ENCODE measurements at places on chromosomes 1 and 21. TPM values are rescaled to one million over a fixed set of nuclear protein-coding genes. Genes with fewer than 3 reads are reported as not detected.

LRRN2 gene
- not detected for total RNA-seq

CD52 gene
- total RNA-seq, result not detected

SLAMF9 gene
- not detected for total RNA-seq

ADGRL4 gene
- total RNA-seq, result 161 TPM

OR10Z1 gene
- not detected for total RNA-seq

CYP4Z1 gene
- total RNA-seq, result not detected

MIXL1 gene
- not detected for total RNA-seq

ST6GALNAC5 gene
- not detected for total RNA-seq

DSCAM gene
- not detected for total RNA-seq

NGF gene
- total RNA-seq, result not detected

NBPF10 gene
- 0.66 TPM for total RNA-seq

SH3GLB1 gene
- total RNA-seq, result 69.8 TPM

OR2AJ1 gene
- not detected for total RNA-seq

ACKR1 gene
- not detected for total RNA-seq

SHE gene
- total RNA-seq, result 60.6 TPM

MAEL gene
- not detected for total RNA-seq

CD1C gene
- not detected for total RNA-seq

CTNNBIP1 gene
- total RNA-seq, result 48.7 TPM

UBXN10 gene
- not detected for total RNA-seq

GADD45A gene
- total RNA-seq, result 28.9 TPM

FCGR3A gene
- not detected for total RNA-seq

SLAMF6 gene
- not detected for total RNA-seq

FCGR1A gene
- total RNA-seq, result not detected

TRIM45 gene
- total RNA-seq, result 1.1 TPM

PGBD2 gene
- 4.6 TPM for total RNA-seq

RIIAD1 gene
- not detected for total RNA-seq

CD164L2 gene
- not detected for total RNA-seq

ADORA1 gene
- not detected for total RNA-seq

NUF2 gene
- total RNA-seq, result 18.5 TPM

PRAMEF13 gene
- total RNA-seq, result not detected

MAP3K21 gene
- 0.26 TPM for total RNA-seq

WNT4 gene
- total RNA-seq, result 0.13 TPM

MRPS15 gene
- 102 TPM for total RNA-seq

FMO1 gene
- not detected for total RNA-seq

HSF2BP gene
- 0.53 TPM for total RNA-seq

OR10T2 gene
- not detected for total RNA-seq

LIN28A gene
- not detected for total RNA-seq

VCAM1 gene
- 37.1 TPM for total RNA-seq

TNFRSF9 gene
- total RNA-seq, result 1.9 TPM

FCGR2B gene
- not detected for total RNA-seq

ADCY10 gene
- total RNA-seq, result not detected

TMEM240 gene
- total RNA-seq, result 2.2 TPM

S100A2 gene
- 1.6 TPM for total RNA-seq

KCNQ4 gene
- 0.04 TPM for total RNA-seq

LCA5L gene
- 0.21 TPM for total RNA-seq

DHRS3 gene
- 37.1 TPM for total RNA-seq

CLEC20A gene
- not detected for total RNA-seq

KRTAP11-1 gene
- total RNA-seq, result not detected

OR2T2 gene
- total RNA-seq, result not detected

DNAJC16 gene
- total RNA-seq, result 17.4 TPM

NECAP2 gene
- 162 TPM for total RNA-seq

PTPRC gene
- total RNA-seq, result not detected

SLC6A9 gene
- 0.40 TPM for total RNA-seq

RAB25 gene
- total RNA-seq, result not detected

EEIG2 gene
- total RNA-seq, result 4.3 TPM

CORT gene
- not detected for total RNA-seq

INSRR gene
- not detected for total RNA-seq

All from pulmonary artery endothelial cell (primary cell).